HCT116 (cell line): ENCODE measurements at places on chromosomes 12 and 14. TPM values are rescaled to one million over a fixed set of nuclear protein-coding genes. Genes with fewer than 3 reads are reported as not detected.

DNA sequence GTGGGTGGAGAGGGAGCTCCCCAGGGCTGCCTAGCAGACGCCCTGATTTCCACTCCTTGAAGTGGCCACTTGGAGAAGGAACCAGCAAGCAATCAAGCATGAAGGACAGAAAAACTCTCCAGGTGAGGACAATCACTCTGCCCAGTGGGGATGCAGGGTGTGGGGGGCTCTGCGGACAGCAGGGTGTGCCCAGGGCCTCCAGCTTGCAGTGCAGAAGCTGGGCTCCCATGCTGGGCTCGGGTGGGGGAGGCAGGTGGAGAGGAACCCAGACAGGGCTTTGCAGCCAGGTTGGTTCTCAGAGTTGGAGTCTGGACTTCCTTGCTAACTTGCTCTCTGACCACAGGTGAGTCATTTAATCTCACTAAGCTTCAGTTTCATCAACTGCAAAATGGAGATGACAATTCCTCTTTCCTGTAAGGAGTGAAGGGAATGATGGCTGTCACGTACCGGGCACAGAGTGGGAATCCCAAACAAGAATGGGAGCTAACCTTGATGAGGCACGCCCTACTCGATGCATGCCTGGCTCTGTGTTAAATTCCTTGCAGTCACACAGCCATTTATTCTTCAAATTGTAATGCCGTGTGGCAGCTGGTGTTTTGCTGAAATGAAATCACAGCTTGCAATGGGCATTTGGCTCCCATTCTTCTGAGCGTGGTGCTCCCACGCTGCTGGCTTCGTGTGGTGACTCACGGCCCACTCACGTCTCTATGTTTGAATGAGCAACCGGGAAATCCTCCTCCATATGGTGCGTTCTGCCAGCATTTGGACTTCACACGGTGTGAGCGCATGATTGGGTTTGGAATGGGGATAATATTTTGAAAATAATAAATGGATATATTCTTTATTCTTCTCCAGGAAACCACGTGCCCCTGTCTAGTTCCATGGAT, 75.2 kb downstream of the PRIMA1 start:
- no peak for DNase-seq

DNA sequence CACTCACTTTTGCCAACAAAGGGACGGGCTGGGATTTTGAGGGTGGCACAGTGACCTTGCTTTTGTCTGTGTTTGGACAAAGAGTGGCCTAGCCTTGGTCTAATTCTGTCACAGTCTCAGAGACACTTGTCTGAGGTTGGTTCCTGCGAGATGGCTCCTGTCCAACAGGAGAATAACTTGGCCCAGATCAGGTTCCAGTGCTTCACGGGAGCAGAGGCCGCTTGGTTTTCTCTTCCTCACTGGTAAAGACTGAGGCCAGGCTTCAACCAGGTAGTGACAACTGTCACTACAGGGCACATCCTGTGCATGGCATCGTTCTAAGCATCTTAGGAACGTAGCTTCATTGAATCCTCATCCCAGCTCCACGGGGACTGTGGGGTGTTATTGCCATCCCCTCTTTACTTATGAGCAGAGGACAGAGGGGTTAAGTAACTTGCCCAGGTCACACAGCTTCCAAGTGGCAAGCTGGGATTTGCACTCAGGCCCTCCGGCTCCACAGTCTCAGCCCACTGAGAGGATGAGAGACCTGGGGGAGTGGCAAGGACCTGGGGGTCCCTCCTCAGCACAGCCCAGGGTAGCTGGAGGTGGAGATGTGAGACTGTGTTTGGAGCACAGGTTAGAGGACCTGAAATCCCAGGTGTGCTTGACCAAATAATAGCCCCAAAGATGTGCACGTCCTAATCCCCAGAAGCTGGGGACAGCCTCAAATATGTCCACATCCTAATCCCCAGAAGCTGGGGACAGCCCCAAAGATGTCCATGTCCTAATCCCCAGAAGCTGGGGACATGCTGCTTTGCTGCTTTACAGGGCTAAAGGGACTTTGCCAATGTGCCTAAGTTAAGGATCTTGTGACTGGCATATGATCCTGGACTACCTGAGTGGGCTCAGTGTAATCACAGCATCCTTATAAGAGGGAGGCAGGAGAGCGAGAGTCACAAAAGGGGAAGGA, 179.2 kb upstream of the RTL1 start:
- no peak for DNase-seq

Gene SERPINA1
- 9.1 TPM for total RNA-seq

DNA sequence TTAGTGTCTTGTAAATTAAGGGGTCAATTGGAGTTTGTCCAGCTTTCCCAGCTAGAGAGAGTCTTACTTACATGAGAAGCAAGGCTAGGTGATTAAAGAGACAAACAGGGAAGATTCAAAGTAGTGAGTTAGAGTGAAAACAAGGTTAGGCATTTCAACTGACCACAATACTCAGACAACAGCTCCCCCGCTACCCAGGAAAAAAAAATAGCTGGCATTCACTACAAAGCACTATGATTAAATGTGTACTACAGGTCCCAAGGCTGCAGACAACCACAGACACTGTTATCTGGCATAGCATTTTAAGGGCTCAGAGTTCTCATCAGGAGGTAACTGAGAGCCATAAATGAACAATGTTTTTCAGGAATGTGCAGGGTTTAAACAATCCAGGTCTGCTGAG, 680.9 kb downstream of the TMEM121 start:
- DNase-seq: no peak

DNA sequence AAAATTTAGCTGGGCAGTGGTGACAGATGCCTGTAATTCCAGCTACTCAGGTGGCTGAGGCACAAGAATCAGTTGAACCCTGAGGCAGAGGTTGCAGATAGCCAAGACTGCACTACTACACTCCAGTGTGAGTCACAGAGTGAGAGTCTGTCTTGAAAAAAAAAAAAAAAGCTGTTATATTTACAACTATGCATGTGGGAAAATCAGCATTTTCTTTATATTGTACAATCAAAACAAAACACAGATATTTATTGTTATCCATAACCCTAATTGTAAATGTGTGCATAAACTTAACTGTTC, 12.5 kb downstream of the C1R start:
- DNase-seq: no peak

Gene KRT1
- total RNA-seq: 0.20 TPM

- DNase-seq: peak; percentile 95
Observed at GRCh38 chr14:68792979-68793733, at the start of gene ZFP36L1. TSS of gene ZFP36L1 (minus strand) at chr14:68793067. CDS start at chr14:68792938, 129 bp downstream.

GRCh38 chr12:124597041-124597440, 29.6 kb upstream of the NCOR2 start:
- DNase-seq: no peak

Gene KLRG1
- total RNA-seq: 1.5 TPM

- no peak for DNase-seq
Observed at GRCh38 chr14:97120204-97120603, 323.0 kb downstream of the VRK1 start.
